ENCODE measurements at places on chromosomes 5 and 9.

DNA sequence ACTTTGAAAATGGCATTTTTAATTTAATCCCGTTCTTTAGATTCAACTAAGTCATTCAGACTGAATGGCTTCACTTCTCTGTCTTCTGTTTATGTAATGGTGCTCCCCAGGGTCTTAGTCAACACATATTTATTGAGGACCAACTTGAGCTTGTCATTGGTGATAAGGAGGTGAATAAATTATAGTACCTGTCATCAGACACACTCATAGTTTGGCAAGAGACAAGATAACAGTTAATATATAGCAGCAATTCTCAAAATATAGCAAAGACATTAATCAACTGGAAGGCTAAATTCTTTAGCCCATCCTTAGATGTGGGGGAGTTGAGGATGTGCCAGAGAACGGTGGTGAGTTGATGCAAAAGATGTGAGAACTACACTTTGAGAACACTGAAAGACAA, 78.4 kb downstream of the MACIR start:
- DNase-seq = no peak

DNA sequence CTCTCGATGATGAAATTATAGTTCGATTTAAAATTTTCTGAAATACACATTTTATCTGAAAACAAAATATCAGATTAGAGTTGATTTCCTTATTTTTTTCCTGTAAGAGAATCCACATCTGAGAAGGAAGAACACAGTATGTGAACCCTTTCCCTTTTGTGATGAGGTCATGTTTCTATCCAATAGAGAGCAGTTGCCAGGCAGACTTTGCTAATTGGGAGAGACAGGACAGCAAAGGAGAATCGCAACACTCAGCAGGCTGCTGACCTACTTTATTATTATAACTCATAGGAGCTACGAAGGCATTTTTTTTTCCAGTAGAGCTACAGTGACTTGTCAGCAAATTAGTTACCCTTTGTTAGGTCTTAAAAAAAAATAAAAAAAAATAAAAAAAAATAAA, 242.1 kb downstream of the HCN1 start:
- DNase-seq = no peak

- DNase-seq = no peak
These were observed 3.2 kb downstream of the ZNF131 start for GRCh38 chr5:43123887-43124286.

DNA sequence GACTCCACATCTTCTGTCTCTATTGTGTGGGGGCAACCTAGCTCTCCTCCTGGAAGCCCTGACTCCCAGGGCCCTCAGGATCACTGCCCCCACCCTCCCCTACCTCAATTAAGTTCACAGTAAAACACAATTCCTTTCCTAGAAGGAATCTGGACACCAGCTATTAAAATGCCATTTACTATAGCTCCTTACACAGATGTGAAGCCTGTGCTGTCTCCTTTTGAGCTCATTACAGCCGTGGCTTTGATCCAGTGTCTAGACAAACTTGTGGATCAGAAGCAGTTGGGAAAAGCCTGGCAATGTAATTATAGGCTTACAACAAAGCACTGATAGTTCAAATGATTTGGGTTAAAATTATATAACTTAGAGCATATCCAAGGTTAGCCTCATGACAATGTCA, 107.0 kb upstream of the SMIM23 start:
- DNase-seq = no peak

GRCh38 chr5:9681706-9682105, 51.6 kb upstream of the TAS2R1 start:
- no peak for DNase-seq

GRCh38 chr5:83034528-83035207, 42.5 kb downstream of the TMEM167A start:
- no peak for DNase-seq

GRCh38 chr5:142655339-142656267, 30.3 kb downstream of the FGF1 start:
- peak; percentile 93 for DNase-seq
